ENCODE measurements at places on chromosomes 1 and 21. TPM values are rescaled to one million over a fixed set of nuclear protein-coding genes. Genes with fewer than 3 reads are reported as not detected.

RCOR3 gene
- total RNA-seq: 24.9 TPM

BEST4 gene
- under 0.01 TPM for total RNA-seq

MIXL1 gene
- not detected for total RNA-seq

LIPI gene
- total RNA-seq: not detected

RHOU gene
- total RNA-seq: 20.8 TPM

MEGF6 gene
- total RNA-seq: 11.6 TPM

AQP10 gene
- not detected for total RNA-seq

TSPEAR gene
- total RNA-seq: not detected

MOV10 gene
- total RNA-seq: 42.9 TPM

FAM177B gene
- not detected for total RNA-seq

LCA5L gene
- 0.66 TPM for total RNA-seq

NCAM2 gene
- total RNA-seq: 8.5 TPM

Measured in fibroblast of lung (primary cell).